ENCODE measurements at places on chromosomes 11 and 22. TPM values are rescaled to one million over a fixed set of nuclear protein-coding genes. Genes with fewer than 3 reads are reported as not detected.

The NTM gene
- 0.18 TPM for polyA plus RNA-seq

The KCNE3 gene
- 2.1 TPM for polyA plus RNA-seq

The FOLH1 gene
- 0.41 TPM for polyA plus RNA-seq

DNA sequence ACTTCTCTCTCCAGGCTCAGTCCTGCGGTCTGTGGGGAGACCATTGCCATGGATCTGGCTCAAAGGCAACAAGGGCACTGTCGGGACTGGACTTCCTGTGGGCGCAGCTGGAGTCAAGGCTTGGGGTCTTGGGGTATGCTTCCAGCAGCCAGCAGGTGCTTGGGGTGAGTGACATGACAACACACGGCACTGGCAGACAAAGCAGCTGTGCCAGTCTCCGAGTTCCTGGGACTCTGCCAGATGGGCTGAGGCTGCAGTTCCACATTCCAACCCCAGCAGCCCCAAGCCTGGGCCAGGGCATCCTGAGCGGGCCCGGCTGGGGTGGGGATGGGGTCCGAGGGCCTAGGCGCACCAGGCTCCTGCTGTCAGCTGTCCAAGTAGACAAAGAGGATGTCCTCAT lies 12.3 kb downstream of the GUCD1 start:
- DNase-seq: no peak

The TRIM51 gene
- not detected for polyA plus RNA-seq

DNA sequence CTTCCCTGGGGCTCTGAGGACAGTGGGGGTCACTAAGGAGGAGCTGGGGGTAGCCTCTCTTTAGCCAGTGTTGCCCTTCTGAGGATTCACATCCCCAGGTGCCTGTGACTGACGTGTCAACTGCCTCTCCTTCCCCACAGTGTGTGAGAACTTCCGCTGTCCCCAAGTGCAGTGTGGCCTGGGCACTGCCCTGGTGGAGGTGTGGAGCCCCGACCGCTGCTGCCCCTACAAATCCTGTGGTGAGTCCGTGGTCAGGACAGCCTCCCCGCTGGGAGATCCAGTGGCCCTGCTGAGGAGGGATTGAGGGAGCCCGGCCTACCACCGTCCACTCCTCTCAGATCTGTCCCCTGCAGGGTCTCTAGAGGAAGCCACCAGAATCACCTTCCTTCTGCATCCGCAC lies 81.1 kb upstream of the MYOD1 start:
- no peak for DNase-seq

DNA sequence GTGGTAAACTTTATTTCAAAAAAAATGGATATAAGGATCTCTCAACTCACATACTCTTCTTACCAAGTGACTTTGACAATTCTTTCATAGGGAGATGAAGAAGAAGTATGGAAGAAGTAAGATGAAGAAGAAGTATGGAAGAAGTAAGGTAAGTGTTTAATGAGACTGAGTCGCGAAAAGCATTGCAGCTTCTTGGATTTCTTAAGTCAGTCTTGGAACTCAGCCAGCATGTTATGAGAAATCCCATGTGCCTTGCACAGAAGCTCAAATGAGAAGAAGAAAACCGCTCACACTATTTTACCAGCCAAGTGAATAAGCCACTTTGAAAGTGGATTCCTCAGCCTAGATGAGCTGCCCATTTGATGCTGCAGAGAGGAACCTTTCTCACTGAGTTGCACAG lies 332.0 kb upstream of the CCDC179 start:
- DNase-seq: no peak

DNA sequence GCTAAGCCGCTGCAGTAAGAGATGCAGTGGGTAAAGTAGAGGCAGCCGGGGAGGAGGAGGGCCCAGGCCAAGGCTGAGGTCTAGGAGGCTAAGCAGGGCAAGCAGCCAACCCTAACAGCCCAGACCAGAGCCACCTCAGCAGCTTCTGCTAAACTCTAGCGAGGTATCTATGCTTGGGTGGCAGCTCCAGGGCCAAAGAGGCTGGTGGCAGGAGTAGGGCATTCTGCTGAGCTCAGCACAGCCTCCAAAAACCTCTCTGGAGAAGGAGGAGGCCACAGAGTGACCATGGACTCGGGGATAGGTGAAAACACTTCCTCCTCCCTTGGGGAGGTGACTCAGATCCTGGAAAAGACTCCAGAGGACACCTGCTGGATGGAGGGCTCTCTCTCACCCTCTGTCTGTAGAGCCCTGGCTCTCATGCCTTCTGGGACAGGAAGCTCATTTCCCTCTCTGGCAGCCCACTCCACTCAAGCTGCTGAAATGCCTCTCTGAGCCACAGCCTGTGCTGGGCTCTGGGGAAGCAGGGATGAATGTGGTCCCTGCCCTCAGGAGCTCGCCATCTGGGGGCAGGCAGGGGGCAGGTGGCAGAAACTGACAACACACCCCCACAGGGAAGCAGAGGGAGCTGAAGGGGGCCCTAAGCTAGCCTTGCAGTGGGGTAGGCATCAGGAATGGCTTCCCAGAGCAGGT lies 16.5 kb upstream of the TPBGL start:
- no peak for DNase-seq

All from thymus (tissue), 14 donors.